ENCODE measurements at places on chromosomes 12 and 14.

- no peak overlapping the region for H3K4me3 ChIP-seq
- H3K4me1 ChIP-seq: peaks cover 7% of the 10 kb centered on the region
- H3K27me3 ChIP-seq: no peaks in the 10 kb centered on the region
- DNase-seq: no peak
- H3K27ac ChIP-seq: no peak overlapping the region
These were observed 296.3 kb upstream of the PRKD1 start for GRCh38 chr14:30223966-30224365.

DNA sequence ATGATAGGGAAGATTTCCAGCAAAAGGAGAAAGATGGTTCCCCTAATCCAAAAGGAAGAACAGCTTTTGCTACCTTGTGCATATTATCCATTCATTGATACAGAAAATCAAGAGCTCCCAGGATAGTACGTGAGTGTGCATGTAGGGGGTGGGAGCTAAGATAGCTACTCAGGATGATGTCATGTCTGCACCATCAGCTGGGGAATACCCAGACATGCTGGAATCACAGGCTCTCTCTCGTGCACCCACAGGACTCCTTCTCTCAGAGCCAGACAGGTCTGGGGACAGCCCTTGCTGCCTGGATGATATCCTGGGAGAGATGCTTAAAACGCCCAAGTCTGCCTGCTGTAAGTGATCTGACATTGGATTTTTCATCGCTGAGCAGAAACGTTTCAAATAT lies 38.9 kb downstream of the FOXN3 start:
- H3K4me1 ChIP-seq: peaks cover 6% of the 10 kb centered on the region
- DNase-seq: no peak
- no peak overlapping the region for H3K27ac ChIP-seq

DNA sequence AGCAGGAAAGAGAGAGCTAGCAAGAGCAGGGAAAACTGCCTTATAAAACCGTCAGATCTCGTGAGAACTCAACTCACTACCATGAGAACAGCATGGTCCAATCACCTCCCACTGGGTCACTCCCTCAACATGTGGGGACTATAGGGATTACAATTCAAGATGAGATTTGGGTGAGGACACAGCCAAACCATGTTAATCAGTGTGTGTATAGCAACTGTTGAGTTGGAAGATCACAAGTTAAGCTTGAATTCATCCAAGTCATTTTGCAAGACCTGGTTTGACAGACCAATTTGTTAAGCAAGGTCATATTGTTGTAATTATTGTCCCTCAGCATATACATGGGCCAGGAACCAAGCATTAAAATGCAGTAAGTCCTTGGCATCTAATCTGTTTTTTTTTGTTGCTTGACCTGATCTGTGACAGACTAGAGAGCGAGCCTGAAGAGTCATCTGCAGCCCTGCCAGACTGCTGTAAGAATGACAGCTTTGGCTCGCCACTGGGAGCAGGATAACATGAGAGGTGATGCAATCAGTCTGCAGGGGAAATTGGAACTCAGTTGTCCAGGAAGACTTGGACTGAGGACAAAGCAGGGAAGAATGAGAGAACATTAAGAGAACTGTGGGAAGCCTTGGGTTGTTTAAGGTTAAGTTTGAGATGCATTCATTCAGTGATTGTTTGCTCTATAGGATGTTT lies 297.6 kb upstream of the SEL1L start:
- no peaks in the 10 kb centered on the region for H3K4me1 ChIP-seq
- DNase-seq: no peak
- H3K27me3 ChIP-seq: peaks cover 3% of the 10 kb centered on the region
- peaks cover 12% of the 10 kb centered on the region for H3K36me3 ChIP-seq
- no peak overlapping the region for H3K27ac ChIP-seq

GRCh38 chr12:43179486-43179885 lies 372.5 kb downstream of the ADAMTS20 start:
- peaks cover 7% of the 10 kb centered on the region for H3K36me3 ChIP-seq
- no peak overlapping the region for H3K4me3 ChIP-seq
- no peak for DNase-seq
- H3K27ac ChIP-seq: no peak overlapping the region
- no peaks in the 10 kb centered on the region for H3K27me3 ChIP-seq
- H3K4me1 ChIP-seq: no peaks in the 10 kb centered on the region

GRCh38 chr12:16154990-16155389 lies 122.5 kb downstream of the SLC15A5 start:
- DNase-seq: no peak
- H3K27ac ChIP-seq: no peak overlapping the region
- H3K4me3 ChIP-seq: no peak overlapping the region
- H3K27me3 ChIP-seq: peaks cover 2% of the 10 kb centered on the region
- H3K4me1 ChIP-seq: no peaks in the 10 kb centered on the region
- H3K36me3 ChIP-seq: no peaks in the 10 kb centered on the region

DNA sequence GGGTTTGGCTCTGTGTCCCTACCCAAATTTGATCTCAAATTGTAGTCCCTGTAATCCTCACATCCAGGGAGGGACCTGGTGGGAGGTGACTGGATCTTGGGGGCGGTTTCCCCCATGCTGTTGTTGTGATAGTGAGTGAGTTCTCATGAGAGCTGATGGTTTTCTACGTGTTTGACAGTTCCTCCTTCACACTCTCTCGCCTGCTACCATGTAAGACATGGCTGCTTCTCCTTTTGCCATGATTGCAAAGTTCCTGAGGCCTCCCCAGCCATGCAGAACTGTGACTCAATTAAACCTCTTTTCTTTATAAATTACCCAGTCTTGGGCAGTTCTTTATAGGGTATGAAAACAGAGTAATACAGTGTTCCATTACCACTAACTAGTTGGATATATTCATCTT lies 10.3 kb upstream of the LRRC23 start:
- DNase-seq: no peak
- H3K27me3 ChIP-seq: peaks cover 5% of the 10 kb centered on the region
- no peak overlapping the region for H3K4me3 ChIP-seq

DNA sequence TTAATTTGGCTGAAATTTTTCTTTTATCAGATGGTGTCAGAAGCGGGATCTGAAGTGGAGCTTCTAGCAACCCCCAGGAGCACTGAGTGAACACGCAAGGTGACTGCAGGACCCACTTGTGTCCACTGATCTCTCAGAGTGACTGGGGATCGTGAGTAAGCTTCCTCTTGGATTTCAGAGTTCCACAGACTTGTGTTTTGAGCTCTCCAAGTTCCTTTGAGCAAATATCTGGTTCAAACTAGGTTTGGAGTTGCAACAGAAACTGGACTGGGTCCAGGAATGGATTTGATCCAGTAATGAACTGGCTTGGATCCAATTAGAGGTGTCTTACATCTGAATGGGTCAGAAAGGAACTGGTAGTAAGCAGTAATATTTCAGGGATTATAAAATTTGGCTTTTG lies 24.7 kb upstream of the B4GALNT1 start:
- no peak overlapping the region for H3K4me3 ChIP-seq
- DNase-seq: no peak
- no peaks in the 10 kb centered on the region for H3K4me1 ChIP-seq
- peaks cover 3% of the 10 kb centered on the region for H3K27me3 ChIP-seq
- peaks cover 15% of the 10 kb centered on the region for H3K36me3 ChIP-seq
- H3K27ac ChIP-seq: no peak overlapping the region

DNA sequence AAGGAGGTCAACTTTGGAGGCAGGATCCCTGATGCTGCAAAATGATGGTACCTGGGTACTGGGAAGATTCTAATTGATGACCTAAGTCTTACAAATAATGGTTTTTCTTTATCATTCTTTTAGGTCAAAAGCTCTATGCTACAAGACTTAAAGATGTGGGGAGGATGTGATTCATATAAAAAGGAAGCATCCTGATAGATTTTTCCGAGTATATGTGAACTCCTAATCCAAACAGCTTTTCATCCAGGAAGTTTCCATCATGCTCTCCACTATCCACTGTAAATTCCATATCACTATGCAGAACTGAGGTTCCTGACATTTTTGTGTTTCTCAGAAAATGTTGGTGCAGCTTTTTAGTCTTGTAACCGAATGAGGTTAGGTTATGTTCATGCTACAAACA lies 293.2 kb downstream of the PAWR start:
- H3K4me1 ChIP-seq: peaks cover 4% of the 10 kb centered on the region
- DNase-seq: no peak
- H3K27ac ChIP-seq: no peak overlapping the region
- H3K4me3 ChIP-seq: no peak overlapping the region
- no peaks in the 10 kb centered on the region for H3K36me3 ChIP-seq

DNA sequence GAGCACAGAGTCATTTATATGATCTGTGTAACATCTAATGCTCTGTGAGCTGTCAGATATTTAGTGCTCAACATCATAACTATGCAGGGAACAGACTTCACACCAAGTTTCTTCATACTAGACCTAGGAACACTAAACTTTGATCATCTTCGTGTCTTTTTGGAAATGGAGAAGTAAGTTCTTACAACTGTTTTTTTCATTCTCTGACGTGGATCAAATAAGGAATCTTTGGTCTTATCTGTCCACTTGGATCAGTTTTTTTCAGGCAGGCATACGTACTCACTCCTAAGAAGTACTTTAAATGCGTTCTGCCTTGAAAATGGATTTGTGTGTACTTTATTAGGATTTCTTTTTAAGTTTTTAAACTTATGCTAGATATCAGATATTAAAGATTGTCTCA lies 191.0 kb downstream of the FBXL14 start:
- no peak overlapping the region for H3K27ac ChIP-seq
- H3K4me1 ChIP-seq: no peaks in the 10 kb centered on the region
- H3K4me3 ChIP-seq: no peak overlapping the region
- H3K36me3 ChIP-seq: no peaks in the 10 kb centered on the region
- H3K27me3 ChIP-seq: no peaks in the 10 kb centered on the region

GRCh38 chr12:18747895-18748294 lies 10.0 kb downstream of the CAPZA3 start:
- DNase-seq: no peak
- no peaks in the 10 kb centered on the region for H3K36me3 ChIP-seq
- H3K27me3 ChIP-seq: peaks cover 7% of the 10 kb centered on the region

DNA sequence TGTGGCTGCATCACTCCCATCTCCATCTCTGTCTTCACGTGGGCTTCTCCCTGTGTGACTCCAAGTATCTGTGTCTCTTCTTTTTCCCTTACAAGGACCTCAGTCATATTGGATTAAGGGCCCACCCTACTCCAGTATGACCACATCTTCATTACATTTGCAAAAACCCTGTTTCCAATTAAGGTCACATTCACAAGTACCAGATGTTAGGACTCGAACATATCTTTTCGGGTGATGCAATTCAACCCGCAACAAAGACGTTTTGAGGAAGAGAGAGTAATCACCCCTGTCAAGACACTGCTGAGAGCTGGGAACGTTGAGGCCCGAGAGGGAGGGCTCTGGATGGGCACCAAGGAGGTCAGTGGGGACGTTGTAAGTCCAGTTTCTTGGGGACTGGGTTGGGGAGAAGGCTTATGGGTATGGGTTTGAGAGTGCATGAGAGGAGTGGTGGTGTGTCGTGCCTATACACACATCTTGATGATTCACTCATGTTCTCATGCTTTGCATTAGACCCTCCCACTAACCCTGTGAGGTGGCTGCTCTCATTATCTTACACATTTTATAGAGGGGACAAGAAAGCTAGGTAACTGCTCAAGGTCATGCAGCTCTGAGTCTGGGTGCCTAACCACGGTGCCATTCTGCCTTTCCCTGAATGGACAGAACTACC lies 12.1 kb upstream of the IFI27 start:
- H3K36me3 ChIP-seq: peaks cover 10% of the 10 kb centered on the region
- no peak overlapping the region for H3K27ac ChIP-seq
- no peaks in the 10 kb centered on the region for H3K4me1 ChIP-seq
- H3K4me3 ChIP-seq: peak overlapping the region; percentile 18
- peaks cover 4% of the 10 kb centered on the region for H3K27me3 ChIP-seq
- no peak for DNase-seq

GRCh38 chr14:92717571-92718042 lies 30.8 kb downstream of the LGMN start:
- peaks cover 3% of the 10 kb centered on the region for H3K27me3 ChIP-seq
- no peak overlapping the region for H3K27ac ChIP-seq
- H3K36me3 ChIP-seq: peaks cover 3% of the 10 kb centered on the region
- no peak overlapping the region for H3K4me3 ChIP-seq
- no peak for DNase-seq
- no peaks in the 10 kb centered on the region for H3K4me1 ChIP-seq

DNA sequence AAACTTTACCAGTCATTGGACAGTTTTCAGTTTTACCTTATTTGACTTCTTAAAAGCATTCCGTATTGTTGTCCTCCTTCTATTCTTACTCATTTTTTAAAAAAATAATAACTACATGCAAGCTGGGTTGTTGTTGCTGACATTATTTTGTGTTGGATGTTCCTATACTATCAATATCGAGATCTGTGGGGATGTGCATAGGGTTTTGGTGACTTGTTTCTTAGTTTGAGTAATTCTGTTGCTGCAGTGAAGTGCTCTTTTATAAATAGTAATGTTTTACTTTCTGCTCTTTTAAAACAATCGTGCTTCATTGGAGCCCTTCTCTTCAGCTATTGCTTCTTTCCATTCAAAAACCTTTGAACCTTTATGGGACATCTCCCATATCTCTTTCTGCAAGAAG lies 79.4 kb downstream of the METTL25 start:
- H3K27ac ChIP-seq: no peak overlapping the region
- DNase-seq: no peak
- H3K4me3 ChIP-seq: no peak overlapping the region
- H3K27me3 ChIP-seq: no peaks in the 10 kb centered on the region

DNA sequence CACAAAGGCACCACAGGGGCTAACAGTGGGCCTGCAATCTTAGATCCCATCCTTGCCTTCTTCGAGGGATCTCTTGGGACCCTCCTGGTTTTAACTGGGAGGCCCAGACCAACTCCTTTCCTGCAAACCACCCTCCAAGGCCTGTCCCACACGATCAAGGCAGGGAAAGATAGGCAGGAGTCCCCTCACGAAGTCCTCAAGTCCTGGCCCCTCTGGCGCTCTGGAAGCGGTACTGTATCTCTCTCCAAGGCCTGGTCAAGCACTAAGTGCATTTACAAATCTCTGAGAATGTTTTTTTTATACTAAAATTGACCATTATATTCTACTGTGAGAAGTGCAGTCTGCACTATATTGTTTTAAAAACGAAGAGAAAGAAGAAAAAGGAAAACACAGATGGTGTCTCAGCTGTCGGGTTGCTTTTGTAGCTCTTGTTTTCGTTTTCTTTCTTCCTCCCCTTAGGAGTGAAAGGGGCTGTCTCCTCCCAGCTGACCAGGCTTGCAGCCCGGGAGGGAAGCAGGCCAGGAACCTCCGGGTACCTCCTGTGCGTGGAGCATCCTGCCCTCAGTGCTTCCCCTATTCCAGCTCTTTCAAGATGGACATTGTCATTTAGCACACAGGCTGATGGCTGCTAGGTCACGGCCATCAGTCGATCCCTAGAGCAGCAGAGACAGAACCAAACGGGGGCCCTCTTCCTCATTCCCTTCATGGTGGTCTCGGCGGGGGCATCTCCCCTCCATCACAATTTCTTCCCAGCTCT lies 56.7 kb downstream of the FAM222A start:
- no peak overlapping the region for H3K4me3 ChIP-seq
- H3K4me1 ChIP-seq: peaks cover 14% of the 10 kb centered on the region
- DNase-seq: no peak
- H3K36me3 ChIP-seq: peaks cover 2% of the 10 kb centered on the region
